ENCODE measurements at places on chromosomes 3 and 15.
A peak's percentile ranks its signal among the peaks of the same experiment; 100 is the strongest.

DNA sequence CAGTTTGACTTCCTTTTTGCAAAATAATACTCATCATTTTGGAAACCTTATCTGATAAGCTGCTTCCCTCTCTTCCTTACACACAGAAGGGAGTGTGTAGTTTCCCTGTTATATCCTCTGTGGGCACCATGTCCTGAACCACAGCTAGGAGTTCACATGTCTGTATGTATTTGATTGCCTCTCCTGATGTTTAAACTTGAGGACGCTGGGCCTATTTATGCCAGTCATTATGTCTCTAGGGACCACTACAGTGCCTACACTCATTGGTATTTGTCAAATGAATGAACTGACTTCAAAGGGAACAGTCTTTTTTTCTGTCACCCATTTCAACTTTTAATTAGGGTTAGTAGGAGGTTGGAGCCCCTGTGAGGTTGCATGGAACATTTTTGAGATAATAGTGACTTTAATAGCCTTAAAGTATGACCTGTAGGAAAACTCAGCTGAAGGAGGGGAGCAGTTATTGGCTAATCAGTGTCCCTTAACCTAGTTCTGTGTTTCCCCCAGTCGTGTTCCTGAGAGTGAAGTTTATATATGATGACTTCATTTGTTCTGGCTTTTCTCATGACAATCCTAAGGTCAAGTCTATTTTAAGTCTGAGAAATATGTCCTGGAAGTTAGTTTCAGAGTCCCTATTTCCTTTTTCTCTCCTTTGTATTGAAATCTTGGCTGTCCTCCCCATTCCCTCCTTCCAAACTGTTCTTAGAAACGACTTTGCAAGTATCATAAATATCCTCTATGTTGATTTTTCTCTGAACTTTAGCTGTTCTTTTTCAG lies 28.9 kb downstream of the PDE8A start:
- DNase-seq = no peak

DNA sequence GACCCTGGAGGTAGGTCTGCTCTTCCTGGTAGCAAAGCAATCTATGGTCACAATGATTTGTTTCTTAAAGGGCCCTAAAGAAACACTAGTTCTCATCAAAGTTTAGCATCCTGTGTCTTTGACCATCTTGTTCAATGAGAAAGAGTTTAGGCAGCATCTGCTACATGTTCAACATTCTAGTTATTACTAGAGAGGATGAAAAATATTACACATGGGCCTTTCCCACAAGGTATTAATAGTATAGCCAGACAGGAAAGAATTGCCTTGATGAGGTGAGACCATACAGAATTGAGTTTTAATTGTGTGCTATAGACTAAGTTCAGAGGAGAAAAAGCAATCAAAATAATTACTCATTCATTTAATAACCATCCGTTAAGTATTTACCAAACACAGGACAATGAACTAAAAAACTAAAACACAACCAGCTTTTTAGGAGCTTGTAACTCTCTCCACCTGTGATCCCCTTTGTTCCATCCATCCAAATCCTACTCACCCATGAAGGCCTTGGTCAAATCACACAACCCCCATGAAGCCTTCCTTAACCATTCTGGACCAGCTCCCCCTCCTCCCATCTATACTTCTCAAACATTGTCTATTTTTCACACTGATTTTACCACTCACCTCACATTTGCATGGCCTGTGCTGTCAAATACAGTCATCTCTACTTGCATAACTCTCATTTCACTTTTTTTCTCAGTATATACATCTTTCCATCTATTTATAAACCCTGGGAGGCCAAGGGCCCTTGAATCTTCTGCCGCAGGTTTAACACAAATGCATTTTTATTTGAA lies 122.9 kb downstream of the RORA start:
- DNase-seq = no peak

- DNase-seq = peak; percentile 49
Measured at GRCh38 chr3:119810018-119810435, 28.1 kb downstream of the NR1I2 start.

- no peak for DNase-seq
Measured at GRCh38 chr15:92801774-92802464, 98.2 kb upstream of the CHD2 start.

GRCh38 chr3:60989626-60990441 lies 261.4 kb downstream of the FHIT start:
- no peak for DNase-seq

Measured in CD4-positive, alpha-beta T cell treated with Interleukin-15 for 4 hours (primary cell).